ENCODE measurements at places on chromosomes 2 and 18.

- no peak for DNase-seq
Measured at GRCh38 chr2:74290466-74291217, 52.6 kb downstream of the SLC4A5 start.

- DNase-seq, result no peak
Measured at GRCh38 chr2:236935083-236935482, 150.6 kb upstream of the COPS8 start.

DNA sequence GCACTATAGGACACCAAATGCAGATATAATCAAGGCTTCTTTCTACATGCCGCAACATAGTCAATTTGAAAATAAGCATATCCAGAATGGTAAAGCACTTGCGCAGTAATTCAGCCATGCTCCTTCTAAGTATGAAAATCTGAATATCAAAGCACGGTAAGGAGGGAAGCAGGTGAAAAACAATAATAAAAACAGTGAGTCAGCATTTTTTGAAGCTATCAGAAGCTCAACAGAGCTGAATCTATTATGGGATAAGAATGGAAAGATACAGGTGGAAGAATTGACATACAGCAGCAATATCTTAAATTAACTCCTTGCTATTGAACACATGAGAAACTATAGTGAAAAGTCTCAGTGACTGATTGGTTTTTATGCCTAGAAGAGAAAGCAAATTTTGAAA, 266.3 kb downstream of the NRXN1 start:
- DNase-seq, result no peak

DNA sequence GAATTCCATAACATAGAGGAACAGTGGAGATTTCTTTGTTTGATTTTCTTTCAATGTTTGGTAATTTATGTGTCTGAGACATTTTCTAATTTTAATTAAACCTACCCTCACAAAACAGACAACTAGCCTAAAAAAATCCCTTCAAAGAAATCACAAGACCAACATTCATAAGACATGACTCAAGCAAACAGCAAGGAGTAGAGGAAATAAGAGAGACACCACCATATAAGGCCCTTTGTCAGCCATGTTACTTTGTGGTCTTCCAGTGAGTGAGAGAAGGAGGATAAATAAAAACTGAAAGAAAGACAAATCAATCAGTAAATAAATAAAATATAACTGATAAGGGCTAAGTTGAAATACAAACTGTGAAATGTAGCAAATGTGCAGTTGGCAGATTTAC, 830.8 kb upstream of the SLC39A10 start:
- DNase-seq, result no peak

DNA sequence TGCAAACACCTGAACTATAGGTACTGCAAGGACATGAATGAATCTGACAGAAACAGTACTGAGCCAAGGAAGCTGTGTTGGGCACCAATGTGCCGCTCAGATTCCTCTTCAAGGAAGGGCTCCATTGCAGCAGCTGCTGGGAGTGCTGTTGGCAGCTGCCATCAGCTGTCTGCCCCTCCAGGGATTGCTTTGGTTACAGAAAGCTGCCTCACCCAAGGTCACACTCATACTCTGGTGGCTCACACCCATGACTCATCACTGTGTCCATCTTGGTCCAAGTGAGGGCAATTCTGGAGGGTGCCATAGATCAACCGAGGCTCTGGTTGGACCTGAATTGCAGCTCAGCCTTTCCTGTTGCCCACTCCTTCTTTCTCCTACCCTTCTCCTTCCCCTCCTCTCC, 24.4 kb upstream of the TRPM8 start:
- no peak for DNase-seq

DNA sequence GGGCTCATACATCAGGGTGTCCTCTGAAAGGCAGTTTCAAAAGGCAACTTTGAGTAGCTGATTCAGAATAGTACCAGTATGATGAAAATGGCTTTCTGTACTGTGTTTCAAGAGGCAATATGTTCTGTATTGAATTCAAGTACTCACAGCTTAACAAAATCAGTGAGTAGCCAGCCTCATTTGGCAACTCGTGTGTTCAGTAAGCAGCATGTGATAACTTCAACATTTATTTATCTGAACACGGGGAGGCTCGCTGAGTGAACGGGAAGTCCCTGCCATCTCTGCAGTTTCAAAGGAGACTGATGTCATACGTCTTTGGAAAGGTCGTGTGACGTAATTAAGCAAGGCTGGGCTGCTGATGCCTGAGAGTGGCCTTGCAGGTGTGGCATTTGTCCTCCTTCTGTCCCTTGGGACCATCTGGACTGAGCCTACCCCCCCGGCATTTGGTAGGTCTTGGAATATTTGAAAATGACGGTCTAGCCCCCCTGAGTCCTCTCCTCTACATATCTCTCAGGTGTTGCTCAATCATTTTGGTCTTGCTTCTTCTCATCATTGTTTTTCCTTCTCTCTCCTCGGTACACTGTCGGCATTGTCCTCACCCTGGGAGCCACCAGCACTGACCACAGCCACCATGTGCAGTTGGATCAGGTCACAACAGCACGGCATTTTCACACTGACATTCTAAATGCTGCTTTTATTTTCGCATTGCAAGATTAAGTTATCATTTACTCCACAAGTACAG, 62.8 kb downstream of the SMIM21 start:
- DNase-seq, result no peak

GRCh38 chr2:118251427-118251826, 163.2 kb downstream of the INSIG2 start:
- no peak for DNase-seq
